ENCODE measurements at places on chromosomes 6 and 20.

- peak; percentile 91 for DNase-seq
These were observed 37.0 kb downstream of the BCKDHB start for GRCh38 chr6:80143419-80143937.

- no peak for DNase-seq
These were observed 11.4 kb upstream of the KCNQ2 start for GRCh38 chr20:63483834-63484233.

DNA sequence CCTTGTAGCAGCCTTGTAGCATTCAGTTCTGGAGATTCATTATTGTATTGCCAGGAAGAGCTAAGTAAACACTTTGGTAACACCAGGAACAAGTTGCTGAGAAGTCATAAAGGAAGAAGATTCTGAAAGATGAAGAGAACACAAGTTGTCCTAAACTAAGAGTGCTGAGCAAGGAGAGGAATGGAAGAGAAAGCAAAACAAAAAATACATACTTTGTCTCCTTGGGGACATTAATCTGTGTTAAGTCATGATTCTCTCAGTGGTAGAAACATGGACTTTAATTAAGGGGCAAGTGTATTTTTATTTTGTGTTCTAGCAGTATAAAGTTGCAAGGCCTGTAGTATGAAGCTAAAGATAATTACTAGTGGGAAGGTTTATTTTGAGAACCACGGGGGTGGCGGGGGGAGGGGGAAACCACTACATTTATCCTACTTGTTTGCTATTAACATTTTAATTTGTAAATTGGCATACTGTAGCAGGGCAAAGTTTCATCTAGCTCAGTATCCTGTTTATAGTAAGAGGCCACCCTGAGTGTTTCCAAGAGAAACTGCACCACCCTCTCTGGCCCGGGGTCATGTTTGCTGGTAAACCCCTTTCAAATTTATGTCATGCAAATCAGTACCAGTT is 463.0 kb downstream of the CDKAL1 start:
- DNase-seq = peak; percentile 40

DNA sequence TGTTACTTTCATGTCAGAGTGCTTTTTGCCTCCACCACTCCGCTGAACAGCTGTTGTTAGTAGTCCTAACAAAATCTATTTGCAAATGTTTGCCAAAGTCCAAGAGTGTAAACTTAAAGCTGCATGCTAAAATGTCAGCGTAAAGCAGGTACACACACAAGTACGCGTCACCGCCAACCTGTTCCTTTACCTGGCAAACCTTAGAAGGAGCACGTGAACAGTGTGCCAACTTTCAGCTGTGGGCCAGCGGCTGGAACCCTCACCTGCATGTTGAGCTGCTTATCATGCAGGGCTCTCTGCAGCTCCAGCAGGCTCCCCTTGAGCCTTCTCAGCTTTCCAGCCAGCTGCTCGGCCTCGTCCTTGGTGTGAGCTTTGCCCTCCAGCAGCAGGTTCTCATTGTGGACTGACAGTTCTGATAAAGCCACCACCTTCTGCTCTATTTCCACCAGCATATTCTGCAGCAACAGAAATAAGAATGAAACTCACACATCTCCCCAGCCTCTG is 359.3 kb downstream of the SYNE1 start:
- DNase-seq = no peak

DNA sequence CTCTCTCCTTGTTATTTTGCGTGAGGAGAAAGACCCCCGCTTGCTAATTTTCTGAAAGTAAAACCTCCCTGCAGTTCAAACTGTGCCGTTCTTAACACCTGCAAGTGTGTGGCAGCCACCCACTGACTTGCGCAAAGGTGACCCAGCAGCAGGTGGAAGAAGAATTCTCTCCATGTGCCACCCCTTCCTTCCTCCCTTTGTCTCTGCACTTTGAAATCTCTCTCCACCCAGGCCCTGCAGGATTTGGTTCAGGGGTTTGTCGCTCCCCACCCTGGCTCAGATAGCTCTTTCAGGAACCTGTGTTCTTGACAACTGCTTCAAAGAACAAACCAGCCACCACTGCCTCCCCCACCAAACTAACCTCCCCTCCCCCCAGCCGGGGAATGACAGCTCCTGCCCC is 41.4 kb downstream of the ZNF831 start:
- no peak for DNase-seq

GRCh38 chr6:79864001-79864400 is 83.4 kb downstream of the ELOVL4 start:
- no peak for DNase-seq

GRCh38 chr20:14790771-14791620 is 453.6 kb upstream of the FLRT3 start:
- peak; percentile 78 for DNase-seq

DNA sequence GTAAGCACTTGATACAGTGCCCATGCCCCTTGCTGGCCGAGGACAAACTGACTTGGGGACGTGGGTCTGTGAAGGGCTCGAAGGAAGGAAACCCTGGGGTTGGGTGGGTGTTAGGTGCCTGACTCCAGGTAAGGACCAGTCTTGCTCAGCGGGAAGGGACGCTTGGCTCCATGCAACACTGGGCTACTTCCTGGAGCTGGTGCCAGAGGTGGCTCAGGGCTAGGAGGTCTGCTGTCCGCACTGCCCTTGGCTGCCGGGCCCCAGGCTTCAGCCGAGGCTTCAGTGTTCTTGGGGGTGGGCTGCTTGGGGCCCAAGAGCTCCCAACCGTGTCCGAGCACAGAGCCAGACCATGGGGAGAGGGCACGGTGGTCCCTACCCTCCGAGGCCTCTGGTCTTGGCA is 5.3 kb downstream of the GATA5 start:
- DNase-seq = no peak

GRCh38 chr6:109783250-109783986 is 92.3 kb downstream of the FIG4 start:
- DNase-seq = no peak

DNA sequence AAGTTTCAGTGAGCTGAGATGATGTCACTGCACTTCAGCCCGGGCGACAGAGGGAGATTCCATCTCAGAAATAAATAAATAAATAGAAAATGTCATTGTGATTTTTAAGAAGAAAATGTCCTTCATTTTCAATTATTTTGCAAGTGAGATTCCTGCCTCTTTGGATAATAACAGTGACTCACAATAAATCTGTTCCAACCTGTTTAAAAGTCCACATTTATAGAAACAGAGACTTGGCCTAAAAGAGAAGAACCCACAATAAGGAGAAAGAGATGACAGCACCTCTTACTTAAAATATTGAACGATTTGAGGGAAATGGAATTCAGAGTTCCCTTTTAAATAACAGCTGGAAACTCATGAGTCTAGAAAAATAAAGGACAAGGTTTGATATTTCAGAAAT is 373.4 kb upstream of the NOX3 start:
- no peak for DNase-seq

DNA sequence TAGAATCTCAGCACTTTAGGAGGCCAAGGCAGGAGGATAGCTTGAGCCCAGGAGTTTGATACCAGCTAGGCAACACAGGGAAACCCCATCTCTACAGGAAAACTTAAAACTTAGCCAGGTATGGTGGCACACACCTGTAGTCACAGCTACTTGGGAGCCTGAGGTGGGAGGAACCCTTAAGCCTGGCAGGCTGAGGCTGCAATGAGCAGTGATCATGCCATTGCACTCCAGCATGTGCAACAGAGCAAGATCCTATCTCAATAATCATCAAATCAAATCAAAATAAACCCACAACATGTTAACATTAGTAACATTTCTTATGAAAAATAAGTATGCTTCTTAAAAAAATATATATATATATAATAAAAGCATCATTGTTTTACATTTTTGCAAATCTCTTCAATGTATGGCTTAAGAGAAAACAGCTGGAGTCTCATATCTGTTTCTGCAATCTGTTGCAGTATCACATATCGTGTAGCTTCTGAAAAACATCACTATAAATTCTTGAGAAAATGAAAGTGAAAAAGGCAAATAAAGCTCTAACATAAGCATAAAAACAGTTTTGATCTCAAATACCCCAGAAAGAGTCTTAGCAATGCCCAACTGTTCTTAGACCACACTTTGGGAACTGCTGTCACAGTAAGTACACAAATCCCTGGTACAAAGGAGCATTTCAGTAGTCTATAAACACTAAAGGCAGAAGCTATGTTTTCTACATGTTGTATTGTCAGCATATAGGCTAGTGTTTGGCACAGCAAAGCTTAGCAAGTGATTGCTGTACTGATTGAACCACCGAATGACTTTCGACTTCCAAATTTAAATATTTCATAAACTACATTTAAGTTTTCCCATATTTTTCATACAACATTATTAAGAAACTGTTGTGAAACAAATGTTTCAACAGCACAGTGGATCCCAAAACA is 8.0 kb downstream of the MMUT start:
- no peak for DNase-seq

GRCh38 chr6:167699141-167699931 is 127.4 kb upstream of the AFDN start:
- peak; percentile 52 for DNase-seq

- no peak for DNase-seq
These were observed 385.0 kb downstream of the CD83 start for GRCh38 chr6:14502551-14502950.

DNA sequence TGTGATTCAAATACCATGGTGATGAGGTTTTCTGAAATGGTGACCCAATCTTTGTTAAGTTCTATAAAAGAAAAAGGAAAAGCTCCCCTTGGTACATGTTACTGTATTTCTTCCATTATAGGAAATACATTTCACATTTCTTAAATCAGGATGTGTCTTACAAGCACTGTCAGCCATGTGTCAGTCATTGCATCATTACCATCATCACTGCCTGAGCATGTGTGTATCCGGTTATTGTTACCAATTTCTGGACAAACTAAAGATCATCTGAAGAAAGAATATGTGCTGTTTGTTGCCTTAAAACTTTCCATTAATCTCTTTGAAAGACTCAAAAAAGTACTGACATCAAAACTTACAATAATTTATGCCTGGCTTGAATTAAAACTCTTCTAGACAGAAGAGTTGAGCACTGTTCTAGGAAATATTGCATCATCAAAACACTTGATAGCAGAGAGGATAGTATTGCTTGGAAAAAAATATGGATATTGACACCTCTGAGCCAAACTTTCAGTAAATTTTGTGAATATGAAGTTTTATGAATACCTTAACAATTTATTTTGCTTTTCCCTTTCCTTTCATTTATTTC is 7.1 kb upstream of the TSPYL1 start:
- peak; percentile 26 for DNase-seq

GRCh38 chr6:126300126-126300525 is 39.8 kb upstream of the CENPW start:
- DNase-seq = no peak

DNA sequence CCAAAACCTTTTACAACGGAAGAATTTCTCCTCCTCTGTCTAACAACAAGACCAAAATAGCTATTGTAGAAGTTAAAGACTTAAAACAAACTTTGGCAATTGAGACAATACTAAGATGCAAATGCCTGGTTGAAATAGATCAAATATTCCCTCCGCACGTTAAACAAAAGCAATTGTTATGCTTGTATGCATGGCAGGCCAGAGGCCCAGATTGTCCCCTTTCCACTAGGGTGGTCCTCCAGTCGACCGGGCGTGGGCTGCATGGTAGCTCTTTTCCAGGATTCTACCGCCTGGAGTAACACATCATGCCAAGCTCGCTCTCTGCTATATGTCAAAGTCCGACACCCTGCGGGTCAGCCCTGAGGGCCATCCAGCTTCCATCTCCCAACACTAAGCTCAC is 234.7 kb downstream of the RNGTT start:
- DNase-seq = no peak

DNA sequence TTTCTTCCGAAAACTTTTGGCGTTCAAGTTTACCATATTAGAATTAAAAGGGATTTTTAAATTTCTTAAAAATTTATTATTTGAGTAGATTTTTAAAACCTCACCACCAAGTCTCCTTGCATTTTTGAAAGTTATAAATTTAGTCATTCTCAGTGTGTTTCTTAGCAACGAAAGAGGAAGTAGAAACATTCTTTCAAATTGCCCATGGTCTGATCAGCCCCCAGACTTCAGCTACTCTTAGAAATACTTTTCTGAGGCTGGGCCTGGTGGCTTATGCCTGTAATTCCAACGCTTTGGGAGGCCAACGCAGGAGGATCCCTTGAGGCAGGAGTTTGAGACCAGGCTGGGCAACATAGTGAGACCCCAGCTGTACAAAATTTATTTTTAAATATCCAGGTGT is 15.1 kb upstream of the RTF2 start:
- DNase-seq = peak; percentile 4

- DNase-seq = no peak
These were observed 2.9 kb downstream of the FOXP4 start for GRCh38 chr6:41548841-41549642.

GRCh38 chr6:24799541-24799915 is 811 bp upstream of the ARMH2 start:
- peak; percentile 14 for DNase-seq

GRCh38 chr6:142336787-142337186 is 35.0 kb downstream of the ADGRG6 start:
- no peak for DNase-seq

DNA sequence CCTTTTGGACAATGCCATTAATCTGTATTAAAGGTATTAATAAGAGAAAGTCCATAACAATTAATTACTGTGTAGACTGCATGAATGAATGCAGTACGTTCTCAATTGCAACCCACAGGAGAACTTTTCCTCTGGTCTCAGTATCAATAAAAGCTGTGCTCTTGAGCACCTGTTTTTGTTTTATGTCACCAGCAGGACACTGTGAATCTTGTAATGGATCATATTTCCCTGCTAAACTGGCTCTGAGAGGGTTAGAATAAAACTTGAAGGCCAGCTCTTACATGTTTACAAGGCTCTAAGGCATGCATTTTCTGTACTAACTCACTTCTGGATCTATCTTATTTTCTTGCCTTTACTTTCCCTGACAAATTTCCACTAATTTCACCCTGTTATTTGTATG is 214.3 kb upstream of the PLN start:
- no peak for DNase-seq

- peak; percentile 96 for DNase-seq
These were observed 210.4 kb upstream of the RNF24 start for GRCh38 chr20:4225745-4226144.

GRCh38 chr20:50534567-50534966 is 24.4 kb downstream of the PTPN1 start:
- DNase-seq = peak; percentile 65

Measured in fibroblast of skin of scalp (primary cell).